ENCODE measurements at places on chromosomes 5 and 9.

- no peak for DNase-seq
Measured at GRCh38 chr5:132764051-132764450, 13.0 kb downstream of the SEPTIN8 start.

DNA sequence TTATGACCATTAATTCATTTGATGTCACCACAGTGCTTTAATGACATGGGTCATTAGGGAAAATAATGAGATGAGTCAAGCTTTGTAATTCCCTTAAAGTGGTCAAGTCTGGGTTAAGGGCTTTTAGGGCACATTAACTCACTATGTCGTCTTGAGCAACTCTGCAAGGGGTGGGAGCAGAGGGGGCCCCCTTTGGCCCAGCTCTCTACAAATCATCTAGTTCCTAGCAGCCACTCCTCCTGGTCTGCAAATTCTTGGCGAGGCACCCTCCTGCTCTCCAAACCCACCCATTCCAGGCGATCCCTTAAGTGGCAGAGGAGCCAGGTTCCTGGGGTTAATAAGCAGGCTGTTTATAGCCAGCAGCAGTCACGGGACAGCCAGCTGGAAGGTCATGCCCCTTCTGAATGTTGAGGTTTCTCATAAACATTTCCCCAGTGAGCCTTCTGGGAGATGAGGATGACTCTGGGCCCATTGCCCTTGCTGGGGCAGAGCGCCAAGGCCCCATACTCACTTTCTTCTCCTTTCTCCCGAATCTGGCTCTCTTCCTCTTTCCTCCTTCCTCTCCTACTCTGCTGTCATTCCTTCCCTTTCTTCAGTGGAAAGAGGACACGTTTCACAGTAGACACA lies 14.3 kb upstream of the GPX3 start:
- DNase-seq, result no peak

GRCh38 chr5:28903643-28904042 lies 1865.3 kb upstream of the CDH9 start:
- no peak for DNase-seq

DNA sequence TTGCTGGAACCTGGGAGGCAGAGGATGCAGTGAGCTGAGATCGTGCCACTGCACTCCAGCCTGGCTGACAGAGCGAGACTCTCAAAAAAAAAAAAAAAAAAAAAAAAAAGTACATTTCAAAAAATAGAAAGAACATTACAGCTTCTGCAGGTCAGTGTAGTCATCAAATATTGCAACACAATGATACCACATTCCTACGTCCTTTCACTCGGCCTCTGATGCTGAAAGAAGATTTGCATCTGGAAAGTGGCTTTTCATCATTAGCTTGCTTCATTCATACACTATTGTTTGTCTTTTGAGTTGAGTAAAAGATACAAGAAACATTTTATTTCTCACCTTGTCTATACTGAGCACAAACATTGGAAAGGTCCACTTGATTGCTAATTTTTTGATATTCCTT lies 59.6 kb upstream of the CPLANE1 start:
- DNase-seq, result no peak

DNA sequence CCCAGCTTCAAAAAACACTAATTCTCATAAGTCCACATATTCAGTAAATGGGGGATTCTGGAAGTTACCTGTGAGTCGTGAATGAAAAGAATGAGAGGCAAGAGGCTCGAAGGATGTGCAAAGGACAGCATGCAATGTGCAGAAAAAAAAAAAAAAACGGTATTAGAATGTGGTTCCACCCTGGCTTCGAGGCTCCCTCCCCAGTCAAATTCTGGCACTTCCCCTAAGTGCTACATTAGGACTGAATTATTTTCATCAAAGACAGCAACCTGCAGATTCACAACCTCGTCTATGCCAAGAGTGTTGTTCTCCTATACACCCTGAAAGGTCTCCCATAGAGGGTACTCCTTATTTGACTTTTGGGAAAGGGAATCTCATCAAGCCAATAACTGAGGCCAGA lies 16.5 kb downstream of the CAPSL start:
- DNase-seq, result no peak

DNA sequence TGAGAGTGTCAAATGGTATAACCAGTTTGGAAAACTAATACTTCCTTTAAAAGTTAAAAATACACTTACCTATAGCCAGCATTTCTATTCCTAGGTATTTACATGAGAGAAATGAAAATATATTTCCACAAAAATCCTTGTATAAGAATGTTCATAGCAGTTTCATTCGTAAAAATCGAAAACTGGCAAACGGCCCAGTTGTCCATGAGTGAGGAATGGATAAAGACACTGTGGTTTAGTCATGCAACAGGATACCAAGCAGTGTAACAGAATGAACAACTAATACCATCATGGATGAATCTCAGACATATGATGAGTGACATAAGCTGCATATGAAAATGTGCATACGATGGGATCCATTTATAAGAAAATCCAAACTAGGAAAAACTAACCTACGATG lies 136.7 kb downstream of the MACROH2A1 start:
- DNase-seq, result no peak

- DNase-seq, result no peak
Measured at GRCh38 chr5:73968729-73969128, 342.7 kb downstream of the ARHGEF28 start.

DNA sequence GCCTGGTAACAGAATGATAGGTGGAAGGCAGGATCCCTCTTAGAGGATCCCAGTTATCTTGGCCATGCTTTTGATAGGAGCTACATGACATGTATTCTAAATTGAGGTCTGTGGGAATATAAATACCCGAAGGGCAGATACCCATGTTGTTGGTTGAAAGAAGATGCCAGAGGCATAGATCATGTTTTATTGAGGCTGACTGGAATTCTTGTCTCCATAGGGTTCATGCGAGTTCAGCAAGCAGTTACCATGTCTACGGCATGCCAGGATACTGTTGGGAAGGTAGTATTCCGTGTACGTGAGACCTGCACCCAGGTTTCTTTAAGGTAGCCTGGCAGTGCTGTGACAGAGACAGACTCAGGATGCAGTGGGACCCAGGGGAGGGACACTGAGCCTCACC lies 230.7 kb downstream of the NR3C1 start:
- DNase-seq, result no peak

- no peak for DNase-seq
Measured at GRCh38 chr9:134191455-134192209, 27.3 kb upstream of the RNU6ATAC start.

DNA sequence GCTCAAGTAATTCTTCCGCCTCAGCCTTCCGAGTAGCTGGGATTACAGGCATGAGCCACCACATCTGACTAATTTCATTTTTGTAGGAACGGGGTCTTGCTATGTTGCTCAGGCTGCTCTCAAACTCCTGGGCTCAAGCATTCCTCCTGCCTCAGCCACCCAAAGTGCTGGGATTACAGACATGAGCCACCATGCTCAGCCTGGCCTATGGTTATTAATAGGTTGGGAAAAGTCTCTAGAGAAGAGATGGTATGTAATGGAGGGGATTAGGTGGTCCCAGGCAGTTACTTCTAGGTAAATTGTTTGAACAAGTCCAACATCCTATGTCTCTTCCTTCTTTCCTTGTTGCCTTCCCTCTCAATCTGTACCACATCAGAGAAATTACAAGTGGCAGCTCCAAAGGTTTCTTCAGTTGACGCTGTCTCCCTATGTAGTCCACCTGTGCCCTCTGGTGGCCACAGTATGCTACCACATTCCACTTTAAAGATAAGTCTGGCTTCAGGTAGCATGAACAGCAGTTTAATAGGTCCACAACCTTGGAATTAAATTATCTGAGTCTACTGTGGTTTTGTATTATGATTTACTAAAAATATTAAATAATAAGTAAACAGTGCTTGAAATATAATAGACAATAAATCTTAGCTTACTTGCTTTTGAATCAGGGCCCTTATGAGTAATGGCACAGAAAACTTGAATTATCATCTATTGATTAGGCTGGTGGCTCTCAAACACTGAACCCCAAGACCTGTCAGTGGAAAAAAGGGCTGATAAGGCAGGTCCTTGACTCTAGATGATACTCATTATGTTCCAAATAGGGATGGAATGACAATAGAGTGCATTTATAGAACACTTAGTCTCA lies 9.7 kb downstream of the TIGD6 start:
- peak; percentile 45 for DNase-seq

All from 8988T (cell line).